ENCODE measurements at places on chromosomes 16 and 17.

DNA sequence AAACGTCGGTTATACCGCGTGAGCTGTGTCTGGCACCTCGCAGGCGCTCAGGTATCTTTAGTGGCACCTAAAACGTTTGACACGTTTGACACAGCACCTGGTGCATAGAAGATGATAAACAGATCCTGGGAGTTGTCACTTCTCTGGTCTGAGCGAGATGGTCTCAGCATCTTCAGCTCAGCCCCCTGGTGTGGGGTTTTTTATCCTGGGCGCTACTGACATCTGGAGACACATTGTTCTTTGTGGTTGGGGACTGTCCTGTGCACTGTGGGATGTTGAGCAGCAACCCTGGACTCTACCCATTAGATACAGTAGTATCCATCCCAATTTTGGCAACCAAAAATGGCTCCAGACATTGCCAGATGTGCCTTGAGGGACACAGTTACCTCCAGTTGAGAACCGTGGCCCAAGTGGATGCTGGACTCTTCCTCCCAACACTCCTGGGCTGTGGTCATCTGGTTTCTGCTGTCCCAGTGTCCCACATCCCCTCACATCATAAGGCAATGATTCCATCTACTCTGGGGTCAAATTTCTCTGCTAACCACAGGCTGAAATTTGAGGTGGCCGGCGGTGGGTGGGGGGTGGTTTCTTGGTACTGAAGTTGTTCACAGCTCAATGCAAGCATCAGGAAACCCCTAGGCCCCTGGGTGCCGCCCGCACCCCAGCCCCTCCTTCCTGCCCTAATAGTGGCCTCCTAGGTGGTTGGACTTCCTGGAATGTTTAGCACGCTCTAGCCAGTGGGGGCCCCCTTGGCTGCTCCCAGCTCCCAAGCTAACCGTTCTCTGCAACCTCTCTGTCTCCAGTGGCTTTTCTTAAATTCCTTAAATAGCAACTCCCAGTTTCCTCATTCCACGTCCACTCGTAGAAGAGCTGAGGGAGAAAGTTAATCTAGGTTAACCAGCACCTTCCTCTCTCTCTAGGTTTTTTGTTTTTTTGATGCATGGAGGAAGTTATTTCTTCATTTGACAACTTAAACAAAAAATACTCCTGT lies 124.8 kb downstream of the ABCC1 start:
- DNase-seq: no peak

DNA sequence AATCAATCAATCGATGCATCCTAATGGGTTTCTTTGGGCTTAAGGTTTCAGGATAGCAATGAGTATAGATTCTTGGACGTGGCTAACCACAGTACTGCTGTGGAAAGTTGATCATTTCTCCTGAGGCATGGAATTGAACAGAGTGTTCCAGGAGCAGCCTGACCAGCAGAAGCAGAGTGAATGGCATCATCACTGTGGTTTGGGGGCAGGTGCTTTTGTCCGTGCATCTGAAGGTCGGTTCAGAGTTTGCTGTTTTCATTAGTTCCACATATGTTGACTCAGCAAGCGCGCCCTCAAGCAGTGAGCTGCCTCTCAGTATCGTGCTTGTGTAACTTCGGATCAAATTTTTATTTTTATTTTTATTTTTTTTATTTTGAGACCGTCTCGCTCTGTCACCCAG lies 24.9 kb downstream of the KIAA0513 start:
- no peak for DNase-seq

DNA sequence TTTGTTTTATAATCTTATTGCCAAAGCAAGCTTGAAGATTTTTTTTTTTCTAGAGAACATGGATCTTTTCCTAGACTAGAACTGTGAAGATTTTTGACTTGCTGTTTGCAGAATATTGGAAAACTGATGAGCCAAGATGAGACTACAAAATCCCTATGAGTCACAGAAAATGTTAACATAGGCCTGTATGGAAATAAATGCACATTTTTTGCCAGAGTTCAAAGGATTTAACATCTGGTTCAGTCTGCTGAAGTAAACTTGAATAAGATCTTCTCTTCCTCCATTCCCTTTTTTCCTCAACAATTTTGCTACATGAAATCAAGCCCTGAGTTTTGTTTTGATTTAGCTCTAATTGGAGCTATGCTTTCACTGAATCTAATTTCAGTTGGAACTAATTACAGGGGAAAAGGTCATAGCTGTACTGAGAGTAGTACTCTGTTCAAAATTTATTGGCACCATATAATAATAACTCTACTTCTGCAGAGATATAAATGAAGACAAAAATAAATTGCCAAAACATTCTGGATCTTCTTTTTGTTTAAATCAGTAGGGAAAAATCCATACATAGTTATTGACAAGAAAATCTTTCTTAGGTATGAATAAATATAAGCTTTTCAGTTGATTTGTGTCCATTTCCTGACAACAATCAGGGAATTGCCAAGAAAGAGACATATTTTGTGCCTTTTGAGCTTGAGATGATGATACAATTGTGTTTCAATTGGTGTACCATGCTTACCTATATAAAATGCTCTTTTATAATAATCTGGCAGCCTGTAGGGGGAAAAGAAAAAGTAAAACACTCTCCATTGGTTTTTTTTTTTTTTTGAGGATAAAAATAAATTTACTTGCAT lies 387.5 kb upstream of the GOT2 start:
- DNase-seq: no peak

DNA sequence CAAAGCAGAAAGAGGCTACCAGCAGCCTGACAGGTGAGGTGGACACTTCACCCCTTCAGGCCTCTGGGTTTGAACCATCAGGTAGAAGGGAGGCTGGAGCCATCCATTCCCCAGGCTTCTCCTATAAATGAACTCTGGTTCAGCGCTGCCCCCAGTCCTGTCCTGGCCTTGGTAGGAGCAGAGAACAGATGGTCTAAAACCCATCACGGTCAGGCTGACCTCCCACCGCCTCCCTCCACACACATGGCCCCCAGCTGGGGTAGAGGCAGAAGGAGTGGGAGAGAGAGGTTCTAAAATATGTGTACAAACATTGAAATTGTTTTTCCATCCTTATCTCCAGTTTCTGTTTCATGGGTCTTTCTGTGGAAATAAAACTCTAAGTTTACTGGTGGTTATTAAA lies 59.7 kb upstream of the DNAJA2 start:
- no peak for DNase-seq

GRCh38 chr17:58432806-58433573 lies 15.7 kb upstream of the RNF43 start:
- no peak for DNase-seq

- DNase-seq: no peak
Measured at GRCh38 chr17:74491626-74492025, 25.2 kb downstream of the CD300A start.

DNA sequence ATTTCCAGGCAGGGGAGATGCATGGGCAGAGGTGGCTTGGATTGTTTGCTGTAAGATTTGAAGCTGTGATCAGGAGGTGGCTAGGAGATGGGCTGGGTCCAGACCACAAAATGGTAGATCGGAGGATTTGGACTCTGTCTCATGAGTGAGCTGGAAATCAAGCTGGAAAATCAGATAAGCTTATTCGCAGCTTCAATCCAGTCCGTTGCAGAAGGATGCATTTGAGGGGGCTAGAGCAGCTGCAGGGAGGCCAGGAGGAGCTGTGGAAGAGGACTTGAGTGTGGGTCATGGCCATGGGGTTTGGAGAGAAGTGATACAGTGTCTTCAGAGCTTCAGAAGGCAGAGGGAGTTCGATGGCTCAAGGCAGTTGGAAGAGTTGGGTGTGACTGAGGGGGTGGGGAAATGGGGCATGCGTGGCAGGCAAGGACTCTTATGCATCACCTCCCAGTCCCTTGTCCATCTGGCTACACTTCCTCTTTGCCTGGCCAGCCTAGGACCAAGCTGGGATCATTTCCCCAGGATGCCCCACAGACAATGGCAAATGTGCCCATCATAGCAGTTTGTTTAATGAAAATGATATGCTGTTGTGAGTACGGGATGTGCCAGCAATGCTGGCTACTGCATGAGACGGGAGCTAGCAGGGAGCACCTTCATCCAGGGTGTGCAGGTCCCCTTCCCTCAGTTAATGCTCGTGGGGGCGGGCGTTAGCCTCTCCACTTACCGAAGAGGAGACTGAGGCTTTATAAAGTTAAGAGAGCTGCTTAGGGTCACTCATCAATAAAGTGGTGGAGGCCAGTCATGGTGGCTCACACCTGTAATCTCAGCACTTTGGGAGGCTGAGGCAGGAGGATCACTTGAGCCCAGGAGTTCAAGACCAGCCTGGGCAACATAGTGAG lies 20.6 kb downstream of the QPRT start:
- DNase-seq: no peak

- no peak for DNase-seq
Measured at GRCh38 chr16:1877804-1878203, 5.8 kb upstream of the MEIOB start.

- no peak for DNase-seq
Measured at GRCh38 chr17:30958187-30958586, 12.7 kb upstream of the RNF135 start.

GRCh38 chr16:58116081-58116480 lies 13.1 kb downstream of the CFAP20 start:
- DNase-seq: no peak

- no peak for DNase-seq
Measured at GRCh38 chr17:76153202-76153601, 12.2 kb upstream of the FOXJ1 start.

DNA sequence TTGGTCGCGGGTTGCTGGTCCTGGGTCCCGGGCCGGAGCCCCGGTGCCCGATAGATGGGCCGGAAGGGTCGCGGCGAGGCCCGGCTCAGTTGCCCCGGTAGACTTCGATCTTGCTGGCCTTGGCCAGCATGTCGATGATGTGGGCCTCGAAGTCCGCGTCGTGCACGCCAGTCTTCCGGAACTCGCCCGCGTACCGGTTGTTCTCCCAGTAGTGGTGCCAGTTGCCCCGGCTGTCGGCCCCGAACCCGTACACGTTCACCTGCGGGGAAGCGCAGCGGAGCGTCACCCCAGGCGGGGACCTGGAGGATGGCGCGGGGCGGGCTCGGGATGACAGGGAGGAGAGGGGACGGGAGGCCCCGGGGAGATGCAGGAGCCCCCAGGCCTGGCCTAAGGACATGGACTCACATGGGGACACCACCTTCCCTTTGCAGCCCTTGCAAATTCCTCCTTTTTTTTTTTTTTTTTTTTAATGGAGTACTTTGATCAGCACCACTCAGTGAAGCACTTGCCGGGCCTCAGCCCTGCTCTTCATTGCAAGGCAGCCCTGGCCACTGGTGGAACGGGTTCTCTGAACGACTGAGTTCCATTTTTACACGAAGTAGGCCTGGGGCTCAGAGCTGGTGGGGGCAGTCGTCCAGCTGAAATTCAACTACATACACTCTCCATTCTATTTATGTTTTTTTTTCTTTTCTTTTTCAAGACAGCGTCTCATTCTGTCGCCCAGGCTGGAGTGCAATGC lies 35.1 kb downstream of the DDX19A start:
- DNase-seq: no peak

DNA sequence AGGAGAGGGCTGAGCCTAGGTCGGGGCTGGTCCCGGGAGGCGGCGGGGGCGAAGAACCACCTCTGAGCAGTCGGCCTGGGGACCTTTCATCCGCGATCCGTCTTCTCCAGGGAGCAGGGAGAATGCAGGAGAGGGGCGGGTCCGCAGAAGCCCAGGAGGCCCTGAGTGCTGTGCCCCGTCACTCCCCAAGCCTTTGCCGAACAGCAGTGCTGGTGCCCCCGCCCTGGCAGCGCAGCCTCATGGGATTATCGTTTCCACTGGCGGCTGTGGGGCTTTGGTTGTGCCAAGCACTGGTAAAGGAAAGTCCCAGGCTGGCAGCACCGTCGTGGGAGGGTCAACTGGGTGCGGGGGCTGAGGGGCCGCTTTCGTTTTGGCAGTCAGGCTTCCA lies 631 bp downstream of the TBL3 start:
- no peak for DNase-seq

DNA sequence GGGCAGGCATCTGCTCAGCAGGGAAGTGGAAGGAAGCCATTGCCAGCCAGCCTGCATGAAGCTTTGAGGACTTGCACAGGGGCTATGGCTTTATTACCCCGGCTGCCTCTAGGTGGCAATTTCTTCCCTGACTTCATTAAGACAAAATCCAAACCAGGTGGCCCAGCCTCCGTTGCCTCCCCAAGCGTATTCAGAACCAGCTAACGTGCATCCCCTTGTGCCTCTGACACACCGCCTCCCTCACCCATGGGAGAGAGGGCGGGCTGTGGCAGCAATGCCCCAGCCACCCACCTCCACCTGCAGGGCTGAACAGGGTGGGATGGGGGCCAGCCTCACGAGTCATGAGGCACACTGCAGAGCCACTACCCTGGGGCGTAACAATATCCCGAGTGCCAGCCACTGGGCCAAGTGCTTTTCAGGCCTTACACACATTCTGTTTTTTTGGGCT lies 6.8 kb downstream of the KIFC3 start:
- no peak for DNase-seq

GRCh38 chr16:50121721-50122445 lies 31.2 kb upstream of the TENT4B start:
- DNase-seq: no peak

GRCh38 chr17:70796757-70797156 lies 627.4 kb downstream of the KCNJ2 start:
- DNase-seq: no peak

DNA sequence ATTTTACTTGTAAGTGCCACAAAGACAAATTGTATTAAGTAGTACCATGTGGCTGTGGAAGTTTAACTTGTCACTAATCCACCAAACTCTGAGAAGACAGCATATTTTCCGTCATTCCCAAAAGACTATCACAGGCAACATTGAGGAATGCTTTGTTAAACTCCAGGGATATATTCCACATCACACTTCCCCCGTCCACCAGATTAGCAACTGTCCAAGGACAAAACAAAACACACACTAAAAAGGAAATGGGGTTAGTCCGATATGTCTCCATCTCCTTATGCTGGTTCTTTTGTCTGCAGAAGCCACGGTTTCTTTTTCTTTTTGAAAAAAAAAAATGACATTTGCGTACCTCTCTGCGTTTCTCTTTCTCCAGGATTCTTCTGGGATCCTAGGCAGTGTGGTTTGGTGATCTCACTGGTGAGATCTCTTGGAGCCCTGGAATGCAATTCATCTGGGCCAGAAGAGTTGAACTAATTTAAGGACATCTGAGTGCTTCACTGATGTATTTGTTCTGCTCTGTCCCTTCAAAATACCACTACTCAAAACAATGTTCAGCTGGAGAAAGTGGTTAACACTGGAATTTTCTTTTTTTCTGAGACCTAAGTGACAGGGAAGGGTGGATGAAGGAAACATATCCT lies 40.6 kb downstream of the PRKCB start:
- DNase-seq: no peak

Data from NCI-H748 treated with DMSO at 0.1 percent for 48 hours (cell line).